ENCODE measurements at places on chromosomes 13 and 19. TPM values are rescaled to one million over a fixed set of nuclear protein-coding genes. Genes with fewer than 3 reads are reported as not detected.

BRCA2 gene
- 3.9 TPM for total RNA-seq

ZNF234 gene
- 9.7 TPM for total RNA-seq

SLC46A3 gene
- total RNA-seq, result 3.3 TPM

GRWD1 gene
- 43.8 TPM for total RNA-seq

CIRBP gene
- 308 TPM for total RNA-seq

TEKTIP1 gene
- total RNA-seq, result not detected

KPNA3 gene
- total RNA-seq, result 41.5 TPM
